ENCODE measurements at places on chromosomes 5 and 9.

DNA sequence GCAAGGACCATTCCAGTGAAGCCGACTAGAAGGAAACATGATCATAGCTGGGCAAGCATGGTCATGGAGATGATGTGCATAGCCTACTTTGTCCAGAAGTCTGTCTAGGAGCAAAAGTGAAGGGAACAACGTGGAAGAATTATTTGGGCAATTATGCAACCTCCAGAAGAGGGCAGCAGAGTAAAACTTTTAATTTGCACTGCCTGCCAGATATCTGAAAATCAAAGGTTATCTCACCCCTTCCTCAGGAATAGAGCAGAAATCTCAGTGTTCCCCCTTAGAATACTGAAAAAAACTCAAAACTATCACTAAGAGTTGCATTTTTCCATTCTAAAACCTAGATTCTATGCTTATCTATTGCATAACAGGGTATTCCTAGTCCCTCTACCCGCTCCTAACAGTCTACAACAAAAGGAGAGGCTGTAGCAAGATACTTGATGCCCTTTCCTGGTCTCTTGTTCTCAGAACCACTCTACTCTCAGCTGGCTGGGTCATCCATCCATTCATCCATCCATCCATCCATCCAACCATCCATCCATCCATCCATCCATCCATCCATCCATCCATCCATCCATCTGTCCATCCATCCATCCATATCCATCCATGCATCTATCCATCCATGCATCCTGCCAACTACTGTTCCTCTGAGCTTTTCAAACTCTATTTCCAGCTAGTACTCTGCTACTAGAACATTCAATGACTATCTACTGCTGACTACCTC, 8.4 kb upstream of the SETD9 start:
- DNase-seq, result peak; percentile 73

- DNase-seq, result peak; percentile 19
These were observed 84.7 kb upstream of the TNFSF8 start for GRCh38 chr9:115015018-115015635.

DNA sequence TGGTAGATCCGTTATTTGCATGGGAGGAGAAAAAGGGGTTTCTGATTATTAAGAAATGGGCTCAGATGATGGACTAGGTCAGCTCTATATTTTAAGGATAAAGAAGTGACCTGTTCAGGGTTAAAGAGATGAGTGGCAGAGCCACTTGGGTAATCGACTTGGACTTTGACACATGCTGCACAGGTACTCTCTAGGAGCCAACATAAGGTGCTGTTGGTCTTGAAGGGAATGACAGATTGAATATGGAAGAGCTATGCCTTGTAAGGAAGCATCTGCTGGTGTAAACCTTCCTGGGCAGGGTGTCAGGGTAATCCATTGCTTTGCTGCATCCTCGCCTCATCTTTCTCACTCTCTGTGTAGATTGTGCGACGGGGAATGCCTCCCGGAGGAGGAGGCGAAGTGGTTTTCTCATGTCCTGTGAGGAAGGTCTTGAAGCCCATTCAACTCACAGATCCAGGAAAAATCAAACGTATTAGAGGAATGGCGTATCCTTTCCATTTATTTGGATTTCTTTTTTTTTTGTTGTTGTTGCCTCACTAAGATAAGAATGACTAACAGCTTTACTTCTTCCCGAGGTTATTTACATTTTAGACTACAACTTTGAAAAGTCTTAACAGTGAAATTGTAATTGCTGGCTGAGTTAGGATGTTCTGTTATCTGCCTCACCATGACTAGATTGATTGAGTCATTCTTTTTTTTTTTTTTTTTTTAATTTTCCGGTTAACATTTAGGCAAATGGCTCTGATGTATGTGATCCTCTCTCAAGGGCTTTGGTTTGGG, 41.2 kb downstream of the RCL1 start:
- no peak for DNase-seq

DNA sequence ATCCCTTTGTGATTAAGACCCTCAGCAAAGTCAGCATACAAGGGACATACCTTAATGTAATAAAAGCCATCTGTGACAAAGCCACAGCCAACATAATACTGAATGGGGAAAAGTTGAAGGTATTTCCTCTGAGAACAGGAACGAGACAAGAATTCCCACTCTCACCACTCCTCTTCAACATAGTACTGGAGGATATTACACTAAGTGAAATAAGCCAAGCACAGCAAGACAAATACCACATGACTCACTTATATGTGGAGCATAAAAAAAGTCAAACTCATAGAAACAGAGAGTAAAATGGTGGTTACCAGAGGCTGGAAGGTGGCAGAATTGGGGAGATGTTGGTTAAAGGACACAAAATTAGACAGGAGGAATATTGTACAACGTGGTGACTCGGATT, 118.1 kb upstream of the NFIL3 start:
- DNase-seq, result no peak

GRCh38 chr9:6549106-6549800, 96.3 kb downstream of the GLDC start:
- no peak for DNase-seq

DNA sequence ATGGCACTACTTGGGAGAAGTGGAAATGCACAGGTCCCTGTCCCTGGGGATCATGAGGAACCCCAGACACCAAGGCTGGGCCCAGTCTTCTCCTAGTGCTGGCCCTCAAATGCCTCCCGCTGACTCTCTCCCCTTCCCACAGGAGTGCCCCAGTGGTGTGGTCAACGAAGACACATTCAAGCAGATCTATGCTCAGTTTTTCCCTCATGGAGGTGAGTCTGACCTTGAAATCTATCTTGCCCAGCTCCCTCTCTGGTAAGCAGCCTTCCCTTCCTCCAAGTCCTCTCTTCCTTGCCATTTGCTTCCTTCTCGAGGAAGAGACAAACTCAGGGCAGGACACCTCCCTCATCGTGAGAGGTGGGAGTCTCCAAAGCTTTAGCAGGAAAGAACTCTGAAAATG, 63.3 kb upstream of the GABRP start:
- no peak for DNase-seq

DNA sequence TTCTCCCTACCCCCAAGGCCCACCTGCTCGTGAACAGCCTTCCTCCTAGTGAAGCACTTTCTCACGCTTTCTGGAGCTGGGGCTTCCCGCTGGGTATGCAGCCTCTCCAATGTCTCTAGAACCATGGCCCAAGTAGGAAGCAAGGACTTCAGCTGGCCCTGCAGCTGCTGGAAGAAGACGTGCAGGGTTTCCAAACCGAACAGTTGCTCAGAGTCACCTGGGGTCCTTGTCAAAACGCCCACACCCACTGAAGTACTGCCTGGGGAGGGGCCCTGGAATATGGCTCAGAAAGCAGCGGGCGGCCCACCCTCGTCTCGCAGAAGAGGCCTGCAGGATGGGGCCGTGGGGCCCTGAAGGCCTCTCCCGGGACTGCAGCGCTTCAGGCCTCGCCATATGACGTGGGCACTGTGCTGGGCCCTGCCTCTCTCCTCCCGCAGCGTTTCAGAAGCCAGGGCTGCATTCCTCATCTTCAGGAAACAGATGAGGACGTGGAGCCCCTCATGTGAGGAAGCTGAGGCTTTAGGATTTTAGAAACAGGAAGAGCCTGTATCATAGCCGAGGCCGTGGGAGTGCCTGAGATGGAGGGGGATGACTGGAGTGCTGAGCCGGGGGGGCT, 116.0 kb upstream of the LMX1B start:
- DNase-seq, result no peak

DNA sequence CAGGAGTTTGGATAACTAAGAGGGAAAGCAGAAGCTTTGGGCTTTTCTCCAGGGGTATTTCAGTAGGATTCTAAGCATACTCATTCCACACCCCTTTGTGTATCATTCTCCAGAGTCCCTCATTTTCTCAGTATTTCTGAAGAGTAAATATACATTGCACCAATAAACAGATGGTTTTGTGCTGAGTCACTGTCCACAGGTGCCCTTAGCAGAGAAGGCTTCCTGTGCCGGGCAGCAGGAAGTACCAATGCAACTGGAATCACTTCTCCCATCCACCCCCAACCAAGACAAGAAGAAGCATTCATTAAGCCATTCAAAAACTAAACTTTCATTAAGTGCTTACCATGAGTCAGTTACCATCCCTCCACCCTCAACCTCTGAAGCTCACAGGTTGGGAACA, 3.6 kb upstream of the CCNJL start:
- no peak for DNase-seq

GRCh38 chr5:135205632-135206349, 171.8 kb upstream of the PITX1 start:
- DNase-seq, result no peak

DNA sequence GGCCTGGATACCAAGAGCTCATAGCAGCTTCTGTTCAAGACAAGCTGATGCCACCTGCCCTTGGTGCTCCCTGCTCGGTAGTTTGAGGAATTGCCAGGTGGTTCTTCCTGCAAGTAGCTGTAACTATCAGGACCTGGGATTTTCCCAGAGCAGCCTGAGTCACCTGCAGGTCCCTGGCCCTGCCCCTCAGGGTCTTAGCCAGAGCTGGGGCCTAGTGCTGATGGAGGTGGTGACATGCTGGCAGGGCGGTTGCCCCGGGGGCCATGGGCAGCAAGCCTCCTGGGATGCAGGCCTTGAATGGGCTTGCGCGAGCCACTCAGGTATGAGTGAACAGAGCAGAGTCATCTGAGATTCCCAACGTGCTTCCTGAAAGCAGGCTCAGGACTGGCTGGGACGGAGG, 262.3 kb downstream of the HSPA4 start:
- DNase-seq, result no peak

DNA sequence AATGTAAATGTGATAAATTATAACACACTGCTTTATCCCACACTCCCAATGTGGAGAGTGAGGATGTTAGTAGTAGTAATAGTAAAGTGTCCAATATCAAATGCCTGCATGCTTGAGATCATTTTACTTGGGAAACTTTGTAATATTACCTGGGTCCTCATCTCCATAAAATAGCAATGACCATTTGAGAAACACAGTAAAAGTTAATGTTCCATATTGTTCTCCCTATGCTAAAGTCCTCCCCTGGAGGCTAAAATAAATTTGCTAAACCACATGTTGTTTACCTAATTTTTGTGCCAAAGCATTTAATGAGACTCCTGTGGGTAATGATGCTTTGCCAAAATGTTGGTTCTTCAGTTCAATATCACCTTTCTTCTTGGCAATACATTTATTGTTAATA, 291.2 kb downstream of the CDH10 start:
- no peak for DNase-seq

DNA sequence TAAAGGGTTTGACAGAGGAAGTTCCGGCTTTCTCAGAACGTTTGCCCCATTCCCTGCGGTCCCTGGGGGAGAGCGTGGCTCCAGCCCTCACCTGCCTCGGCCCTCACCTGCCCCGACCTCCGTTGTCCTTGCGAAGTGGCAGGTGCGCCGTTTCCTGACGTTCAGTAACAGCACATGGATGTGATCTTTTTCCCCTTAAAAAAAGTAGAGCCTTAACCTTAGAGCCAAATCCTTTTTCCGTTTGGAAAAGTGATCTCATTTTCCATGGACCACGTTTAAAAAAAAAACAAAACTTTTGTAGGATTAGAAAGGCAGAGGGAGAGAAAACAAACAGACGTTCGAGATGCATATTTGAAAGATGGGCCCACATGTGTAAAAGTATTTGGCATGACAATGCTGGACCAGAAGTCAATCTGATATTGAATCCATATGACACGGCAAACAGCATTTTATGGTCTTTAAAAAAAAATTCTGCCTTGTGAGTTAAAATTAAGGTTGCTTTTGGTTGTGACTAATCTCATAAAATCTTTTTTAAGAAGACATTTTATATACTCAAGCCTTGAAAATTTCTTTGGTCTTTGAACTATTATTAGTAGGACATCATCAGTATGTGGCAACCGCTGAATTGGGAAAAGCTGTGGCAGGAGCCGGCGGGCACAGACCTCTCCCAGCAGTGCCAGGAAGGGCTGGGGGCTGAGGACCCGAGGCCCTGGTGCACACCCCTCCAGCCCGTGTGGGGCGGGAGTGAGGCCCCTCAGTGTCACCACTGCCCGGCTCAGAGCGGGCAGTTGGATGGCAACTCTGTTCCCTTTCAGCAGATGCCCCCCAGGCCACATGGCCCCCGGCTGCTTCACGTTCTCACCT, 42.5 kb upstream of the EXOC3 start:
- no peak for DNase-seq

GRCh38 chr5:72006361-72006760, 100.9 kb upstream of the MAP1B start:
- DNase-seq, result no peak

GRCh38 chr9:114248299-114248707, 74.6 kb upstream of the ORM1 start:
- DNase-seq, result no peak

- no peak for DNase-seq
These were observed 107.1 kb upstream of the LMX1B start for GRCh38 chr9:126506361-126507317.

DNA sequence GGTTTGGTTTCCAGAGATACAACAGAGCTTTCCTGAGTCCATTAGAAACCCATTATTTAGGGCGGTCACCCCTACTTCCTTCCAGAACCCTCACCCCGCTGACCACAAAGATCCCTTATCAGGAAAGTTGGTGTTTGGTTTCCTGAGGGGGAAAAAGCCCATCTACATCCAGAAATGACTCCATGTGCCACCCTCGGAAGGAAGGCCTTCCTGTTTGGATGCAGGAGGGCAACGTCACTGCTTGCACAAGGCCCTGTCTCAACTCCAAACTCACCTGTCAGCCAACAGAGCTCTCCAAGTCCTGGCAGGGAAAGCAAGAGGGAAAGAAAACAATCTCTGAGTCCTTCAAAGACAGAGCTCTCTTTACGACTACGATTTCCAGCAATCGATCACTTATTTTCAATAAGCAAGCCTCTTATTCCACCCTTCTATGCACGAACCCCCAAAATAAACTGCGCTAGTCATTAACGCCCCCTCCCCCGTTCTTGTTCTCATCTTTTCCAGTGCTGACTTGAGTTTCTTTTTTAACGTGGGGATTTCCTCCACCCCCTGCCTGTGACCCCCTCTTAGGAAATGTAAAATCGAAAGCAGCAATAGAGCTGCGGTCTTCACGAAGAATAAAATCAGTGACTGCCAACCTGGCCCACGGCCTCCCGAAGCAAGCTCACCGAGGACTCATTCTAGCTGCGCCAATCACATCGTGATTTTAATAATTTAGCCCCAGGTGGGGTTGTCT, 35.7 kb upstream of the NTNG2 start:
- DNase-seq, result no peak

DNA sequence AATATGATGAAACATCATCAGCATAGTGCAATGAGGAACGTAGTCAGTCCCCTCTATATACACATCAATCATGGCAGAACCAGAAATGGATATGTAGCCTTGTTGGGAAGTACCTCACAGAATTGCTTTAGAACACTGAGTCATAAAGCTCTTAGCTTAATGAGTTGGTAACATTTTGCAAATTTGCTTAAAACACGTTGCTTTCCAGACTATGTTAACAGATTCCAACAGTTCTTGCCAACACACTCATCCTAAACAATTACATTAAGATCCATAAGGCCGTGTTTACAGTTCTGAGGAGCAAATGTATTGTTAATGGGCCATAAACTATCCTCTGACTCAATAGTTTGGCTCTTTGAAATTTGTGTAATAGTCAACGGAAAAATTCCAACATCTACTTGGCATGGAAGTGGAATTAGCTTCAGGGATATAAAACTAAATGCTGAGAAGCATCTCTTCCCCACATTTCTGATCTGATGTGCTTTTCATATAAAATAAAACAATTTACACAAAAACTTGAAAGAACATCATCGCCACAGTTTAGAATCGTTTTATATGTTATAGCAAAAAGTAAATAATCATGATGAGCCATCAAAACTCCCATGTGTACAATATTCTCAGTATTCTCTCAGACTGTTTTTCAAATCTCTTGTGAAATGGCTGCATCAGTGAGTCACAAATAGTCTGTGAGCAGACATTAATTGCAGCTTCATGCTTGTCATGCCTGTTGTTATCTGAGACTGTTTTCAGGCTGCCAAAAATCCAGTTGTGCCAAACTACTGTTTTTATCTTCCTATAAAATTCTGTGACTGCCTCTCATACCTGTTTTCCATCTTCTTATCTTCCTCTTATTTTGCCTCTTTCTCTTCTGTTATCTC, 291.9 kb downstream of the COX7C start:
- DNase-seq, result no peak
